ENCODE measurements at places on chromosomes 4 and X.

DNA sequence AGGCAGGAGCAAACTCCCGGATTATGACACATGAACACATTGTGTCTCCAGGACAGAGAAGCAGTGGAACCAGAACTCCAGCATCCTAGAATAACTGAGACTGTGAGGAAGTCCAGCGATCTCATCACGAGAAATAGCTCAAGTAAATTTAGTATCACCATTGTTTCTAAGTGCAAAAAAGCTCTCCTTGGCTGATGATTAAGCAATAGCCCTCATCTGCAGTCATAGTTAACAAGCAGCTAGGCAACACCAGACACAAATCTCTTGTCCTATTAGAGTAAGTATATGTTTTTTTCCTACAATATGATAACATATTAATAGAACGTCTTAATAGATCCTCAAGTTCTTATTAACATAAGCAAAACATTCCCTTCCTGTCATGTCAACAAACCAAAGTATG, 2.4 kb upstream of the CFAP299 start:
- H3K27me3 ChIP-seq: peaks cover 18% of the 10 kb centered on the region
- H3K4me1 ChIP-seq: peaks cover 10% of the 10 kb centered on the region
- no peak for DNase-seq
- no peak overlapping the region for H3K4me3 ChIP-seq
- H3K36me3 ChIP-seq: no peaks in the 10 kb centered on the region

DNA sequence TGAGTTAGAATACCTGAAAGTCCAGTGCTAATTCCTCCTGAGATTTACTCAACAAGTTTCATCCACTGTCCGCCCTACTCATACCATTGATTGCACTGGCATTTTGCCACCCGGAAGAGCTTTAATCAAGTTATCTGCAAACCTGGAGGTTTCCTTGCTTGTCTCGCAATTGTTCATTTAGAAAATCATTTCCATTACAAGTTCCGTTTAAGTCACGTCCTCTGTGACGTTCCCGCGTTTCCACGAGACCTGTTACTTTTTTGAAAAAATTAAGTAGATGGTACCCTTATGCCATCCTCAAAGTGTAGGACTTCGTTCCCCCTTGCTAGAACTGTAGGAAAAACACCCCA, 761 bp upstream of the FRYL start:
- H3K27ac ChIP-seq: peak overlapping the region; percentile 92
- peaks cover 9% of the 10 kb centered on the region for H3K36me3 ChIP-seq
- no peaks in the 10 kb centered on the region for H3K27me3 ChIP-seq
- DNase-seq: peak; percentile 54

DNA sequence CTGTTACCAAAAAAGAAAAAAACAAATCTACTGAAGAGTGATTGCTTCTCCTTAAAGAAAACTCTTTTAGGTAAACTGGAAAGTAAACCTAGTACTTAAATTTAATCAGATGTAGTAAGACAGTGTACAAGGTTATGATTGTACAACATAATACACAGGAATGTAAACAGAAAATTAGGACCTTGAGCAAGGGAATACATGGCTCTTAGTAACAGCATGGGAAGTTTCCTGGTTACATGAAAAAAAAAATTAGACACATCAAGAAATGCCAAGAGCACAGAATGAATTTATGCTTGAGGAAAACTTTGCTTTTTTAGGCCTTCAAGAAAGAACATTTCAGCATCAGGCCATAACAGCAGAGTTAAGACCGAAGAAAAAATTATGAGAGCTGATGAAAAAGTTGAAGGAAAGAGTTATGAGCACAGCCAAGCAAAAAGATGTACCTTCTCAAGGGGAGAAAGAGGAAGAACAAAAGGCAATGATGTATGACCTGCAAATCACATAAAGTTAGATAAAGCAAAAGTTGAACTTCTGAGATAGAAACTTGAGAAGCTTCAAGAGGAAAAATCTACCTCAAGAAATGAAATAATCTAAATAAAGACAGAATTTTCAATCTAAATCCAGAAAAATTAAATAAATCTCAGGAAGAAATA, 311.6 kb downstream of the GALNTL6 start:
- H3K4me3 ChIP-seq: no peak overlapping the region
- no peaks in the 10 kb centered on the region for H3K36me3 ChIP-seq
- H3K4me1 ChIP-seq: no peaks in the 10 kb centered on the region
- no peak for DNase-seq
- H3K27ac ChIP-seq: no peak overlapping the region
- H3K27me3 ChIP-seq: no peaks in the 10 kb centered on the region

DNA sequence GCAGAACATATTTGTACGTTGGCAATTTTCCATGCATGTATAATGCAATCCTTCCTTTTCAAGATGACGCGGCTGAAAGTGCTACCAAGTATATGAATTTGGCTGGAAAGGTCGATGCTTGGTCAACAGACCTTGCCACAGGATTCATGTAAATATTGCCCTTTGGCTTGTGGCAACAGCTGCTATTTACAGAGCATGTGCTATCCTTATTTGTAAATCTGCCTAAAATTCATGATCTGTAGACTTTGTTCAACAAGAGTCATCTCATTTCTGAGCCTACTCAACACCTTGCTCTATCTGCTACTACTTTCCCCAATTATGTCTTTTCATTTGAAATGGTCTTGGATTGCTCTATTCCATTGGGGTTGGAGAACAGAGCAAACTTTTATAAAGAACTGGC, 1.9 kb upstream of the SMARCA1 start:
- H3K4me1 ChIP-seq: peaks cover 6% of the 10 kb centered on the region
- peaks cover 18% of the 10 kb centered on the region for H3K27me3 ChIP-seq
- H3K27ac ChIP-seq: no peak overlapping the region
- no peaks in the 10 kb centered on the region for H3K36me3 ChIP-seq
- DNase-seq: no peak
- no peak overlapping the region for H3K4me3 ChIP-seq

DNA sequence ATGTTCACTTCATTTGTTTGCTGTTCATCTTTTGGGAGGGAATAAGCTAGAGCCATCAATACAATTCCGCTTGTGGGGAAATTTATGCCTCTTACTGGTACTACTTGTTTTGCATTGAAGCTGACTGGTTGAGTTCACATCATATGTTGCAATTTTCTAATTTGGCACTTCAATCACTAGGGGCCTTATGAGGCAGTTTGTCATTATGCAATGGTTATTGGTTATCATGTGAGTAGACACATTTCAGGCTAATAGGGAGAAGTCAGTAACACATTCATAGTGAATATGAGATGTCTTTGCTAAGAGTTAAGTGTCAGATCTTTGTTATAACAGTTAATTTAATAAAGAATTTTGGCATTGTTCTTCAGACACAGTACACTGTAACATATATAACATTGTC, 5.0 kb downstream of the RPL36A start:
- no peaks in the 10 kb centered on the region for H3K27me3 ChIP-seq
- no peak overlapping the region for H3K27ac ChIP-seq
- no peak for DNase-seq
- peaks cover 49% of the 10 kb centered on the region for H3K36me3 ChIP-seq

DNA sequence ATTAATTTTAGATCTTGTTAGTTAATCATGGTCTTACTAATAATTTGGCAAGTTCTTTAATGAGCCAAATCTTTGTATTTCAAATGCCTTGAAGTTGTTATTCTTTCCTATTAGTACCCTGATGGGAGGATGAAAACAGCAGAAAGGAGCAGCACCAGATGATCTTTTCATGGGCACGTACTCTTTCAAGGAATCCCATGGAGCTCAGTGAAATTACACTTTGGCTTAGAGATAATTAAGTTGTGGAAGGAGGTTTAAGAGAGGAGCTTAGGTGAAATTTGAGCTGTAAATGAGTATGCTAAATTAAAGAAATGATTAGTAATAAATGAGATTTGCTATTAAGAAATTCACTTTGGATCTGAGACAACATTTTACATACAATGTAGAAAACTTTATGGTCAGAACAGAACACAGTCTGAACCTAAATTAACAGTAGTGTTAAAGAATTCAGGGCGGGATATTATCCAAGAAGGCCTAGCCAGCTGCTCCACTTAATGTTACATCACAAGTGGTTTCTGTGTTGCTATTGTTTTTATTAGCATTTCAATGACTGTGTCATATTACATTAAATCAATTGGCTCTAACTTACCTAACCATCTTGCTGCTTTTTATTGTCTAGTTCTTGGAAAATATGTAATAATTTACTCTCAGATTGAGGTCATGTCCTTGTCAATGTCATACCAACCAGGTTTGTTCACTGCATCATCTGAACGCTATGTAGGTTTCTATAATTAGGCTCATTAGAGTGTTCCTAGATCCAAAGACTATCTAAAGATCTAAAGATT, 3.9 kb downstream of the MTHFD2L start:
- H3K27me3 ChIP-seq: peaks cover 5% of the 10 kb centered on the region
- peaks cover 18% of the 10 kb centered on the region for H3K4me1 ChIP-seq
- no peak overlapping the region for H3K4me3 ChIP-seq

- no peaks in the 10 kb centered on the region for H3K4me1 ChIP-seq
- H3K27ac ChIP-seq: no peak overlapping the region
- no peak for DNase-seq
- no peaks in the 10 kb centered on the region for H3K36me3 ChIP-seq
- H3K27me3 ChIP-seq: no peaks in the 10 kb centered on the region
- no peak overlapping the region for H3K4me3 ChIP-seq
Measured at GRCh38 chr4:165682611-165683010, 190.4 kb upstream of the TLL1 start.
